ENCODE measurements at places on chromosomes 5 and 9.
A peak's percentile ranks its signal among the peaks of the same experiment; 100 is the strongest.

DNA sequence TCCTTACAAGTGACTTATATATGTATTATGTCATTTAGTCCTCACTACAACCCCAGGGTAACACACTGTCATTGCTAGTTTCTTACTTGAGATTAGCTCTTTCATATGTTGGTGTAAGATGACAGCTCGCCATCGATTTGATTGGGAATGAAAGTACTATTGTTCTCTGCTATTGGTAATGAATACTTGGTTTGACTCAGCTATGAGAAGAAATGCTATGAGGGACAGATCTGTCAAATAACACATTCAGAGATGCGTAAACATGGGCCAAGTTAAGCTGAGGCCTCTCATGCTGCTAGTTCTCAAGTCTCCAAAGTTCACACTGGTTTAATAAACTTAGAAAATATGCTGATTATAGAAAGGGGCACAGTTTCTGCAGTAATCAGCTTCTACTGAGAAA, 142.7 kb downstream of the SGCD start:
- DNase-seq: no peak

GRCh38 chr5:34731435-34732232, 75.5 kb downstream of the RAI14 start:
- DNase-seq: no peak

DNA sequence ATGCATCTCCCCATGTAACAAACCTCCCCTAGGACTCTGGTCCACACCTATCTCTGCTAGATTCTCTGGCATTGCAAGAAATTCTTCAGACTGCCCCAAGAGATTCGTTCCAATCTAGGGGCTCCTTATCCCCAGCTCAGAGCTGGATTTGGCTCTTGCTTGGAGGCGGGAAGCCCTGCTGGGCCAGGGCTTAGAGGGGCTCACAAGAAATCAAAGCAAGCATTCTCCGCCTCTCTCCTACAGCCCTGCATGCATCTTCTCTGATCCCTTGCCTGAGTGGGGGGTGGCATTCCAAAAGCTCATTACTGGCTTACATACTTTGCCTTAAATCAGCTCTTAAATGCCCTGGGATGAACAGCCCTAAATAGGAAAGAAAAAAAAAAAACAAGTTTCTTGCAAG, 75.8 kb downstream of the KCNIP1 start:
- peak; percentile 32 for DNase-seq

GRCh38 chr5:190366-191035, 794 bp upstream of the LRRC14B start:
- DNase-seq: no peak

GRCh38 chr5:138736293-138736692, 16.9 kb upstream of the CTNNA1 start:
- DNase-seq: no peak

DNA sequence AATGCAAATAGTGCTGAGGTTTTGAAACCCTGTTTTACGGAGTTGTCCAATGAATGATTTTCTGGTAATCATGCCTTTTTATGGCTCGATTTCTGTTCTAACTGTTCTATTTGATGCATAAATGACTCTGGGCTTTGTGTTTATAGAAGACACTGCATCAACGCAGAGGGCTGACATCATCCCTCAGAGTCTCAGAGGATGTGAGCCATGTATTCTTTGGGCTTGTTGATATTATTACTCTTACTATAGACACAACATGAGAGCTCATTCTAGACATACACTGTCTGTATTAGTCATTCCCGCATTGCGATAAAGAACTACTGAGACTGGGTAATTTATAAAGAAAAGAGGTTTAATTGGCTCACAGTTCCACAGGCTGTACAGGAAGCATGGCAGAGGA, 31.6 kb downstream of the CDH6 start:
- no peak for DNase-seq

DNA sequence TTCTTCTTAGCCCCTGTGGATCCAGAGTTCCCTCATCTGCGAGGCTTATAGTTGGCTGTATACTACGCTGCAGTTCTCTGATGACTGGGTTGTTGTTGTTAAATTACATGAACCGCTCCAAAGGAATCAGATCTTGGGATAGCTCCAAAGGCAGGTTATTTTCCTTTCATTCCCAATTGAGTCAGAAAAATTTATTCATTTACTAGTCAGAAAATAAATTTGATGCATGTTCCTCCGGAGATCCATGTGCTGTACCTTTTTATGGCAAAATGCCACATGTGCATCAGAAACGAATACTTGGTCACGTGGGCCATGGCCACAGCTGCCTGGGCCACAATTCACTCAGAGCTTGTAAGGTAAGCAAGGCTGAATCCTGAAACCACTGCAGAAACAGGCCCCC, 304.0 kb downstream of the NR2F1-AS1 start:
- no peak for DNase-seq

DNA sequence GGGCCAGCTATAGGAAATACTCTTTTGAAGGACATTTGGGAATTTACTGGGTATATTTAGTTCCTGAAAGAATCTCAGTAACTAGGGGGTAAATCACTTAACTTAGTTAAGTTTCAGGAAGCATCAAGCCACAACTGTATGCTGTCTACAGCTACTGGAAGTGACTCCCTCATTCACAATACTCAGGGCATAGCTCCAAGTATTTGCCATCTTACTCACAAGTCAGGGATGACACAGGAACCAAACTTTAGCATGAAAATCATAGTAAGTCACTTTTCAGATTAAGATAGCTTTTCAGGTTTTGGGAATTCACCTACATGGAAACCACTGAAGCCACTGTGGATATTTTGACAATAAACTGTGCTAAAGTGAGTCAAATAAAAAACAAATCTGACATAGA, 242.4 kb upstream of the ATP10B start:
- no peak for DNase-seq

DNA sequence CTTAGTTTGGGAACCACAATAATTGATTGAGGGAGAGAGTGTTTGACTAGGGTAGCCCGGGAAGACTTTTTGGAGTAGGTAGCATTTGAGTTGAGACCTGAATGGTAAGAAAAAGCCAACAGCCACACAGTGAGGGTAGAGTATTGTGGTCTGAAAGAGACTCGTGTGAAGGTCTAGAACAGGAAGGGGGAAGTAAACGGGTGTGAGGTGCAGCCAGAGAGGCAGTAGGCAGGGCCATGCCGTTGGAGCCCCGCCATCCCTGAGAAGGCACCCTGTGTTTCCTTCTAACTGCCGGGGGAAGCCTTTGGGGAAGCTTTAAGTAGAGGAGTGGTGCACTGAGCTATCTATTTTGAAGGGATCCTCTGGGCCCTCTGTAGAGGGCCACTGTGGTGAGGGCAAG, 3.5 kb upstream of the F2RL2 start:
- DNase-seq: no peak

DNA sequence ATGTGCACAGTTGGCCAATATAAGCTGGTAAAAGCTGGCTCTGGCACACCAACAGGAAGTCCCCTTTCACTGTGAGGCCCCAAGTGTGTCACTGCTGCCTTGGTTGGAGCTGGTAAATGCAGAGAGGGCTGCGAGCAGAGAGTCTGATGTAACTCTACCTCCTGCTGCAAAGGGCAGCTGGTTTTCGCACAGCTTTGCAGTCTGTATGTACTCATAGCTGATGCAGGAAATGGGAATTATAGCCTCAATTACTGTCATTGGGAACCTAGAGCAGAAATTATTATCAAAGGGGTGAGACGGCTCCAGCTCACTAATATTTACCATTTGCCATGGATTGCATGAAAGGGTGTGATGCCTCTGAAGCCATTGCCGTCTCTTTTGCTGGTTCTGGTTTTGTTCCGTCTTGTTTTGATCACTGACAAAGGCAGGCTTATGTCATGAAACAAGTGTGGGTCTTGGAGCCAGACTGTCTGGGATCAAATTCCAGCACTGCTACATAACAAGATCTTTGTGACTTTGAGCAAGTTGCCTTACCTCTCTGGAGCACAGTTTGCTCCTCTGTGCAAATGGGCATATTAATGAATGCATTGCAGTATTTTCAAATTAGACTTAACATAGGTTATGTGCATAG, 124.3 kb upstream of the SLC25A48 start:
- DNase-seq: no peak

GRCh38 chr9:128881884-128882676, at the start of the genes KYAT1 and LRRC8A:
Gene KYAT1 (minus strand): TSS chr9:128881950. CDS start chr9:128845405, 36,545 bp downstream.
Gene LRRC8A (plus strand): TSS chr9:128882133. CDS start chr9:128907165, 25,032 bp downstream.
- peak; percentile 97 for DNase-seq

DNA sequence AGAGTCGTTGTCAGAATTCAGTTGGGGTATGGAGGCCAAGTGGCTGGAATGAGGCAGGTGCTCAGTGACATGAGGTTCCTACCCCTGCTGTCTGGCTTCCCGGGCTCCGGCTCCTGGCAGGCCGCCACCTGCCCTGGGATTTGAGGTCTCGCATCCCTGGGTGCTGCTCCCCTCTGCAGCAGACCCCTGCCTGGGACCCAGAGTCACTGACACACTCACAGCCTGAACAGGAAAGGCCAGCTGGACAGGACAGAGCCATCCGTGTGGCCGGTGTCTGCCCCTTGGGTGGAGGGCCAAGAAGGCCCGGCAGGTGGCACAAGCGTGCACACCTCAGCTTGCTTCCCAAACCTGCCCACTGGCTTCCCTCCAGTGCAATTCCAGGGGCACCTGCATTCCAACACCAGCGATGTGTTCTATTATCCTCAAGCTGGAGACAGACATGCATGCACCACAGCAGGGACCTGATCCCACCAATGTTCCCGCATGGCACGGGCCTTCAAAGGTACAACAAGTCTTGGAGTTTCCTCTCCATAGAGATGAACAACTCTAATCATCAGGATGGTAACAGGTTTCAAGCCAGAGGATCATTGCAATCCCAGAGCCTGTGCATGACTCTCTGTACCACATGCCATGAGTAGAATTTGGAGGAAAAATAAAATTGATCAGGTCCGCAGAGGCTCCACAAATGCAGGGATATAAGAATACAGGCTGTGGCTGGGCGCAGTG, 45.6 kb upstream of the RNF130 start:
- no peak for DNase-seq

DNA sequence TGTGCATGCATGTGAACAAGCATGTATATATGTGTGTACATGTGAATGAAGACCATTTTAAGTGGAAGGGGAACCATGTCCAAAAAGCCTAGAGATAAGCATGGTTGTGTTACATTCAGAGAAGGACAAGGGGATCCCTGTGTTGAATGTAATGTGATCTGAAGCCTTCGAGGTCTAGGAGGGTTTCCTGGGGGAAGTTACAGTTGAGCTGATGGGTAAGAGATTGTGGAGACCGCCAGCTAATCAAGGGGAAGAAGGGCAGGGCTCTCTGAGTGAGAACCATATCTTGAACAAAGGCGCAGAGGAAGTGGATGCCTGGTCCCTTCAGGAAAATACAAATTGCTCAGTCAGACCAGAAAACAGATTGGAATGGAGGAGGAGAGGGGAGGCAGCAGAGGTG, 45.5 kb upstream of the TNFSF15 start:
- DNase-seq: no peak
